ENCODE measurements at places on chromosomes 2 and 18.
A peak's percentile ranks its signal among the peaks of the same experiment; 100 is the strongest.

DNA sequence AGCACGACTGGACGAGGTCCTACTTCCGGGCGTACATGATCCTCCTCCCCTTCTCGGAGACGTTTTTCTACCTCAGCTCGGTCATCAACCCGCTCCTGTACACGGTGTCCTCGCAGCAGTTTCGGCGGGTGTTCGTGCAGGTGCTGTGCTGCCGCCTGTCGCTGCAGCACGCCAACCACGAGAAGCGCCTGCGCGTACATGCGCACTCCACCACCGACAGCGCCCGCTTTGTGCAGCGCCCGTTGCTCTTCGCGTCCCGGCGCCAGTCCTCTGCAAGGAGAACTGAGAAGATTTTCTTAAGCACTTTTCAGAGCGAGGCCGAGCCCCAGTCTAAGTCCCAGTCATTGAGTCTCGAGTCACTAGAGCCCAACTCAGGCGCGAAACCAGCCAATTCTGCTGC lies 24.8 kb downstream of the LYPD1 start:
- DNase-seq, result no peak

GRCh38 chr2:219495531-219496122 lies 3.1 kb upstream of the GMPPA start:
- peak; percentile 45 for DNase-seq

- no peak for DNase-seq
Observed at GRCh38 chr2:126669772-126670171, 13.8 kb downstream of the GYPC start.

DNA sequence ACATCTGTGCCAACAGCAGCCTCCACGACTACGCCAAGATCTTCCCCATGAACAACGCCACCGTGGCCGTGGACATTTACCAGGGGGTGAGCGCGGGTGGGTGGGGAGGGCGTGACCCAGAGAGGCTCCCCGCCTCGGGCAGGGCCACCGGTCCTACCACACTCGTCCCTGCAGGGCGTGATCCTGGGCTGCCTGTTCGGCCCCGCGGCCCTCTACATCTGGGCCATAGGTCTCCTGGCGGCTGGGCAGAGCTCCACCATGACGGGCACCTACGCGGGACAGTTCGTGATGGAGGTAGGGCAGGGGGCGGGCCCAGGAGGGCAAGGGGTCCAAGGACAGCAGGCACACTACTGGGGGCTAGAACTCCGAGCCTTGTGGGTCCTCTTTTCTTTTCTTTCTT lies 8.5 kb upstream of the CTDSP1 start:
- DNase-seq, result peak; percentile 72

- no peak for DNase-seq
Observed at GRCh38 chr2:132651115-132652045, 18.6 kb downstream of the LYPD1 start.

DNA sequence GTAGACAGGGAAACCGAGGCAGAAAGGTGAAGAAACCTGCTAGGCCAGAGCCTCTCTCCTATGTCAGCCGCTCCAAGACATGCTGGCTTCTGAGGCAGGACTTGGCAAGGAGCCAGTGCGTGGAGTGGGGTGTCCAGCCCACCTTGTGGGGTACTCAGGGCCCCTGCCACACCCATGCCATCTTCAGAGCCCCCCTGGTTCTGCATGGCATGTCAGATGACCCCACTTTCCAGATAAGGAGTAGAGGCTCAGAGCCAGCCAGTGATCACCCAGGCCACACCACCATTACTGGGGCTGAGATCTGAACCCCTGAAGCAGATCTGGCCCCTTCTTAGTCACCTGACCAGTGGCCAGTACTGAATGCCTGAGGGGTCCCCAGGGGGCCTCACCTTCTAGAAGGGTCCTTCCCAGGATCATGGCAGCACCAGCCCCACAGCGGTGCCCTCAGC lies 14.7 kb downstream of the CROCC2 start:
- DNase-seq, result peak; percentile 7

DNA sequence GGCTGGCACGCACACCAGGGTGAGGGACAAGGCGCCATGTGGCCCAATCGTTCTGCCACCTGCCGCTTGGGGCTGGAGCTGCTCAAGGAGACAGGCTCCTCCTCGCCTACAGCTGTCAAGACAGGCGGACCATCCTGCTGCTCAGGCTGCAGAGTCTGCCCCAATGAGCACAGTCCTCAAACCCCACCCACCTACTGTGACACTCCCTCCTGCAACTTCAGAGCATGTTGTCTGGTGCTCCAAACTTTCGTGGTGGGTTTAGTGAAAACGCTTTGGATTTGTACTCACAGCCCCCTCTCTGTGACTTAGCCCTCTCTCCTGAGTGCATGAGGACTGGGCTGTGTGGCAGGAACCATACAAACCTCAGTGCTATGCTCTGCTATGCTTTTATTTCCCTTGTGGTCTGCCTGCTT lies 23.2 kb upstream of the SLC35F6 start:
- no peak for DNase-seq

DNA sequence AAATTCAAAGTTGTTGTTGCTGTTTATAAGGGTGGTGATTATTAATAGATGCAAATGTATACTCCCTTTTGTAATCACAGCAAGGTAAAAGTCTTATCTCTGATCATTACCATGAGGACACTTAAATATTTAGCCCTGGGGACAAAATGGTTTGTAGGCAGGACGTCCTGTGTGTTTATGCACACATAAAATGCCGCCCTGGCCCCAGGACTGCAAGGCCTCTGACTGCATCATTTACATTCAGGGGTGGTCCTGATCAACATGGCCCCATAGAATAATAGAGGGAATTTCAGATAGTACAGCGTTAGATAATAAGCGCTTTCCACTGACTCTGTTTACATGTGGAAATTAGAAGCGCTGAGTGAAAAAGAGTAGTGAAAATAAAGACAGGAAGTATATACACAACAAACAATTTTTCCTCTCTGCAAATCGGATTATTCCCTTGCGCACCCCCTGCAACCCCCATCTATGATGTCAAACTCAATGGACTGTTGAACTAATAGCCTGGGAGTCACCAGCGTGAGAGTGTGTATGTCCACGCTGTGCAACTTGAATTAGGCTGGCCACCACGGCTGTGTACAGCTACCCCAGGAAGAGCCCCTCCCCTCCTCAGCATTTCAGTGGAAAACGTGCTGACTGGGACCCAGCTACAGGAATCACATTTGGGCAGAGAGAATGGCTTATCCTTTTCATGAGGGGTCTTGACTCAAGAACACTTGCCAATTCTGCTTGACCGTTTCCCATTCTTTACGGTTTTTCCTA lies 291.5 kb downstream of the SOX11 start:
- no peak for DNase-seq

- no peak for DNase-seq
Observed at GRCh38 chr18:58088691-58089065, 44.7 kb downstream of the NEDD4L start.

GRCh38 chr2:182404975-182405561 lies 21.8 kb downstream of the PDE1A start:
- DNase-seq, result no peak

DNA sequence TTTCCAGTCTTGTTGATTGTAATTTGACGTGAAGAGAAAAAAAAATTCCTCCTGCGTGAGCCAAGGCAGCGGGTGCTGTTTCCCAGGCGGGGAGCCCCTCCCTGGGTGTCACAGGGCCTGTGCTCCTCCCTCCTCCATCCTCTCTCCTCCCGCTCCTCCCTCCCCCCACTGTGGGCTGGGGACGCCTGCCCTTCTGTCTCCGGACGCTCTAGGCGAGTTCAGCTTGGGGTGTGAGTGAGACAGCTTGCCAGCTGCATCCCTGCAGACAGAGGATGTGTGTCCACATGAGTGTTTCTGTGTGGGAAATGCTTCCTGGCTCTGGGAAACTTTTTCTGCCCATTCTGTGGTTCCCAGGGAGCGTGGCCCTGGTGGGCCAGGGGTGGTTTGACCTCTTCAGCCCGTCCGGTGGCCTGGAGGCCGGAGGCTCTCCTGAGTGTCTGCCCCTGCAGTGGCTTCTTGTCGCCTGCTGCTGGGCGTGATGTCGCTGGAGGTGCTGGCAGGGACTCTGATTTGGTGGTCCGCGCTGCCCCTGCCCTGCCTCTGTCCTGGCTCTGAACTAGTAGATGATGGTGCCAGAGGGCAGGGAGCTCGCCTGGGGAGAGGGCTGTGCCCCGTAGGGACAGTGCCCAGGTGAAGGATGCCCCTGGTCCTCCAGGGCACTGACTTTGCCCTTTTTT lies 96.4 kb downstream of the USP40 start:
- peak; percentile 93 for DNase-seq

DNA sequence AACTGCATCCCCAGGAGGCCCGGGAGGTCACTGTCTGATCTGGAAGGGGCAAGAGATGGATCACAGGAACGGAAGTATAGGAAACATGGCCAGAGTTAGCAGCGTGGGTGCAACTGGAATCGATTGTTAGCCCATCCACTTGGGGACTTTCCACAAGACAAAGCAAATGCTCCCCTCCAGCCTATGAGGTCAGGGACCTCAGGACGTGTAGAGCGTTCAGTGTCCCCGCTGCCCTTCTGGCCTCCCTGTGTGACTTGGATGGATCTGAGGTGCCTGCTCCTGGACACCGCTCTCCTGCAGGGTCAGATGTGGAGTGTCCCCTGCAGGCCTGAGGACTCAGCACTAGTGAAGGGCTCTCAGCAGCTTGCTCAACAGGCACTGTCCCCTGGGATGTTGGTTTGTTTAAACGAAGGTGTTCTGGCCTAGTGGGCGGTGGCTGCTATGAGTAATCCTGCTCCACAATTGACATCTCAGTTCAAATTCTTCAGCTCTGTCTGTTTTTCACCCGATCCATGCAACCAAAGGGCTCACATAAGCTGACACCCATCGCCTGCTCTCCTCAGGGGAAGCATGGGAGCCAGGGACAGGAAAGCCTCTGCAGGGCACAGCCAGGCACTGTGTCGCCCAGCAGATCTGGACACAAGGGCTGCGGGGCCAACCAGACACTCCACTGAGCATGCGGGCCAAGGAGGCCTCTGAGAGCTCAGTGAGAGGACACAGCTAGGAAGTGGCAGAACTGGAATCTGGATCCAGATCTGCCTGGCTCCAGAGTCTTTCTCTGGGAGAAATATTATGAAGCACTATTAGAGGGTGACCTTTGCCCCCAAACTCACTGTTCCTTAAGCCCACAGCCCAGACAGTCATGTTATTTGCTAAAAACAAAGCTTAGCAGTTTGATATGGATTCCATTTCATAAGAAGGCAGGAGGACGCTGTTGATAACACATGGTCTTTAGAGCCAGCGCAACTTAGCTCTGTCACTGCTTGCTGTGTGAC lies 78.5 kb downstream of the RHOB start:
- DNase-seq, result peak; percentile 57

DNA sequence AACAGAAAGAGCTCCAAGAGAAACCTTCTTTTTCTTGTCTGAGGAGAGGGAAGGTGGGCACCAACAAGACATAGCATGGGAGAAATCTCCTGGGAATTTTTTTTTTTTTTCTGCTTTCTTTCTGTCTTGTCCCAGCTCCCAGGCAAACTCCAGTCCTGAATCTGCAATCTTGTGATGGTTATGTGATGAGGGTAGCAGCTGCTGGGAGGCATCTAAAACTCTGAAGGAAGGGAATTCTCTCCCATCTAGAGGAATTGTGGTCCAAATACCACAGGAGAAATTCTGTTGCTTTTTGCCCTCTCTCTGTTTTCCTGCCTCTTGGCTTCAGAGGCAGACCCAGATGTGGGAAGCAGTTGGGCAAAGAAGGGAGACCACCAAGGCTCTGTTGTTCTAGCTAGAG lies 16.7 kb downstream of the SCRN3 start:
- DNase-seq, result no peak

DNA sequence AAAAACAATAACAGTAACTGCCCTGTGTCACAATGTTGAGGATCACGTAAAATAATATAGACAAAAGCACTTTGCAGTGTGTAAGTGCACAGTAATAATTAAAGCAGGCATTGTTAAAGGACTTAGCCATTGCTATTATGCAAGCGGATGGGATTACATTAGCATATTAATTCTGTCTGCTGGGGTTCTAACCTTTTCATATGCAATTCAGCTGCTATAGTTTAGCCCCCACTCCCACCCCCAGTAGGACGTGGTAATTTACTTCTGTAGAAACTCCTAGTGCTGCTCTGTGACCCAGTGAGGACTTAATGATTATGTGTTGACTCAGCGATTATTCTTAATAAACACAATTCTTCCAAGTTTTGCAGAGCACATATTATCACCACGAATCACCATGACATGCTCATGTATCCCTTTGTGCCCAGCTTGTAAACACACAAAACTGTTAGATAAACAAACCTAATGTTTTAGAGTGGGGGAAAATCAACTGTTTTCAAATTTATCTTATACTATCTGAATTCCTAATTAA lies 5.1 kb upstream of the ADAM23 start:
- DNase-seq, result no peak

GRCh38 chr2:72883356-72883962 lies 3.7 kb upstream of the SPR start:
- DNase-seq, result no peak

GRCh38 chr2:21317131-21317530 lies 193.4 kb downstream of the TDRD15 start:
- DNase-seq, result no peak

- no peak for DNase-seq
Observed at GRCh38 chr2:101956465-101957438, 35.0 kb upstream of the IL1R2 start.

GRCh38 chr2:223692191-223692947 lies 90.2 kb upstream of the SCG2 start:
- peak; percentile 54 for DNase-seq

DNA sequence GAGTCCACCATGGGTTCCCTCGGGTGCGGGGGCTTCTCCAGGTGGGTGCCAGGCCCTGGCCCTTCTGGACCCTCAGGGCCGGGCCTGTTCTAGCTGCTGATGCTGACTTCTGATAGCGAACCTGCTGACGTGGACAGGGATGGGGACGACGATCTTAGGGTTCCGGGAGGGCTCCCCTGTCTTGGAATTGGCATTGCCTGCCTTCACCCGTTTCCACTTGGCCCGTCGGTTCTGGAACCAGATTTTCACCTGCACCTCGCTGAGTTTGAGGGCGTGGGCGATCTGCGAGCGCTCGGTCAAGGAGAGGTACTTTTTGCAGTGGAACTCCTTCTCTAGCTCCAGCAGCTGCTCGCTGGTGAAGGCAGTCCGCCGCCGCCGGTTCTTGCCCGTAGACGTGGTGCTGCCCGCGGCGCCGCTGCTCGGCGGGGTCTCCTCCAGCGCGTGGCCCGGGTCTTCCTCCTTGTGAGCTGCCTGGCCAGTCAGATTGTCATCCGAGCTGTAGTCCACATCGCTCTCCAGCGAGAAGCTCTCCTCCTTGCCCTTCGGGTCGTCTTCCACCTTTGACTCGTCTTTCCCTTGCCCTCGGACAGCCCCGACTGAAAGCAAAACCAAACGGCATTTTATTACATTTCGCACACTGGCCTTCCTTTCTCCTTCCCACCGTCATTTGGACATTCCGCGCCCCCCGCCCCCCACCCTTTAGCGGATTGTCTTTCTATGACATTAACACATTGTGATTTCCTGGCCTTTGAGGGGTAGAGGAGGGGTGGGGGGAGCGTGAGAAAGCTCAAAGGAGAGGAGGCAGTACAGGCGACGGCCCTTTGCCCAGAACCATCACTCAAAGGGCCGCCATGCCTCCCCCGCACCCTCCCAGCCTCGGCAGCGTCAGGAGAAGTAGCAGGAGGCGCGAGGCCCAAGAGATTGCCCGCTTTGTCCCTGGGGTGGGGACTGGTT lies 2.1 kb downstream of the GBX2 start:
- DNase-seq, result peak; percentile 69

DNA sequence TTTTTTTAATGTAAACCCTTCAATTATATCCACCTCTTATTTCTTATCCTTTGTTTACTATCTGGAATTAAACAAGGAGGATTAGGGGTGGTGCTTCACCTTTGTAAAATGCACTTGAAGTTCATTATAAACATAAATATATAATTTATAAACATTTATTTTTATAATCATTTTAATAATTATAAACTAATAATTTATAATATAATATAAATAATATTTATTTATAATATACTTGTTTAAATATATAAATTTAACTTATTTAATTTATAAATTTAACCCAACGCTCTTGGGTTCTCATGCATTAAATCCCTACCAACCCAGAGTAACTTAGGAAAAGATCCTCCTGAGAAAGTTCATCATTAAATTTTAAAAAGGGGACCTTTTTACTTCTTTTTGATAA lies 452.5 kb downstream of the PTPRM start:
- no peak for DNase-seq

Measured in posterior cingulate gyrus (tissue), 11 donors.